Dermis microvascular lymphatic vessel endothelial cell (primary cell): ENCODE measurements at places on chromosomes 12 and 14. TPM values are rescaled to one million over a fixed set of nuclear protein-coding genes. Genes with fewer than 3 reads are reported as not detected.

DNA sequence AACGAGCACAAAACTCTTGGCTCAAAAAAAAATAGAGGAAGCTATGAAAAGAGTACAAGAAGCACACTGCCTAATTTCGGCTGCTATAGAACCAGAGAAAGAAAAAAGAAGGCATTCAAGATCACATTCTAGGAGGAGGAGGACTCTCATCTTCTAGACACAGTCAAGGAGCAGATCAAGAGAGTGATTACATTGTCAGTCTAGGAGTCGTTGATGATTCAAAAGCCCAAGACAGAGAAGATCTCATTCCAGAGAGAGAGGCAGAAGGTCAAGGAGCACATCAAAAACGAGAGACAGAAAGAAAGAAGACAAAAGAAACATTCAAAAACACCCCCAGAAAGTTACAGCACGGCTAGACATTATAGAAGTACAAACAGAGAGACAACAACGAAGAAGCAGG is 131.8 kb upstream of the AEBP2 start:
- no peak for DNase-seq

DNA sequence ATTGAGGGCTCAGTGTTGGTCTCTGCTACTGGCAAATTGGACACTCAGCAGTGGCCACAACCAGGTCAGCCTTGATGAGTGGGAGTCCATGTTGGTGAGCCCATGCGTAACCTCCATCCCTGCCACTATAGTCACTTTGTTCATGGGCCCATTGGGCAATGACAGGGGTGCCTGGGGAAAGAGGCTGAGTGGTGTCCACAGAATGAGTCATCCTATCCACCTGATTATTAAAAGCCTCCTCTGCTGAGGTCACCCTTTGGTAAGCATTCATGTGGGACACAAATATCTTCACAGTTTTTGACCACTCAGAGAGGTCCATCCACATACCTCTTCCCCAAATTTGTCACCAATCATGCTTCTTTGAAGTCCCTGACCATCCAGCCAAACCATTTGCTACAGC is 50.0 kb downstream of the FIGNL2 start:
- DNase-seq, result no peak

DNA sequence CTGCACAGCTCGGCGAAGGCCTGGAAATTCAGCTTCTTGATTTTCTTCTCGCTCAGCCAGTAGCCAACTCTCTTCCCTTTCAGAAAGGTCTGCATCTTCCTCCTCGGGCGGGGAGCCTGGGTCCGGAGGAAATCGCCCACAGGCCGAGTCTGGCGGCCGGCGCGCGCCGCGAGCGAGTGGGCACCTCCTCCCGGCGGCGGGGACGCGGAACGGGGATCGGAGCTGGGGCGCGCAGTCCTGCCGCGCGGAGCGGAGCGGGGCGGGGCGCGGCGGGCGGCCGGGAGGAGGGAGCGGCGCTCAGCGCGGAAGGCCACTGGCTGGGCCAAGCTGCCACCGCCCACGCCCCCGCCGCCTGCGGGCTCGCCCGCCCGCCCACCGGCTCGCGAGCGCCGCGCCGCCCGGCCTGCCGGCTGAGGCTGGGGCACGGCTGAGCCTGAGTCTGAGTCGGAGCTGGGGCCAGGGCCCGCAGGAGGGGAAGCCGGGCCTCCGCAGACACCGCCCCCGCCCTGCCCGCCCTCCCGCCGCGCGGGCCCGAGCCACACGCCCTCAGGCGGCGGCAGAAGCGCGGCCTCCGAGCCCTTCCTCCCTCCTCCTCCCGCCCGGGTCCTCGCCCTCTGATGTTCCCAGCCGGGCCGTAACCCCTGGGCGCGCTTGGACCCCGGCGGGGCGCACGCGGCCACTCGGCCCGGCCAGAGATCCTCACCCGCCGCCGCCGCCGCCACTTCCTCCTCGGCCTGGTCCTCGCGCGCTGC is 480 bp downstream of the ITPK1 start:
- DNase-seq, result peak; percentile 87

DNA sequence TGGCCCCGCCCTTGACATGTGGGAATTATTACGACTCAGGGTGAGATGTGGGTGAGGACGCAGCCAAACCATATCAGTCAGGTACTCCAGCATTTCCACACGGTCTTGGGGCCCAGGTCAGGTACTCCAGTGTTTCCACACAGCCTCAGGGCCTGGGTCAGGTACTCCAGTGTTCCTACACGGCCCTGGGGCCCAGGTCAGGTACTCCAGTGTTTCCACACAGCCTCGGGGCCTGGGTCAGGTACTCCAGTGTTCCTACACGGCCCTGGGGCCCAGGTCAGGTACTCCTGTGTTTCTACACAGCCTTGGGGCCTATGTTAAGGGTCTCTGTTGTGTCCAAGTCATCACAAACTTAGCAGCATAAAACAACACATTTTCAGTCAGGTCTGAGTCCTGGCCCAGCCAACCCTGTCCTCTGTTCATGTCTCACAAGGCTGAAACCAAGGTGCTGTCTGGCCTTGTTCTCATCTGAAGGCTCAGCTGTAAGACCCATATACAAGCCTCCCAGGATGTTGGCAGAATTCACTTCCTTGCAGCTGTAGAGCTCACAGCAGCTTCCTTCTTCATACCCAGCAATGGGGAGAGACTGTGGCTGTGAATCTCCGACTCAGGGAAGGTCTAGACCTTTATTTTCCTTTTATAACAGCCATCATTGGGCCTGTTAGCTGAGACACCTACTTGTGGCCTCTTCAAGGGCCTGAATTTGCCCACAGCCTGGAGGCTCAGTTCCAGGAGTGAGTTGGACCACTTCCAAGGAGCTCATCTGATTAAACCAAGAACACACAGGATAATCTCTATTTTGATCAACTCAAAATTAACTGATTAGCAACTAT is 107.6 kb upstream of the SFSWAP start:
- no peak for DNase-seq

MMAB gene
- total RNA-seq, result 19.2 and 33.1 TPM in 2 replicates

CISTR gene
- total RNA-seq, result not detected in 2 replicates
